ENCODE measurements at places on chromosomes 5 and 9.

GRCh38 chr9:21936161-21936560, 58.0 kb downstream of the CDKN2A start:
- DNase-seq, result no peak

GRCh38 chr9:68851657-68852056, 146.6 kb downstream of the PIP5K1B start:
- no peak for DNase-seq

GRCh38 chr5:131595088-131596033, 39.7 kb downstream of the RAPGEF6 start:
- DNase-seq, result no peak

- DNase-seq, result peak; percentile 33
Observed at GRCh38 chr5:124436294-124436693, 310.1 kb downstream of the ZNF608 start.

DNA sequence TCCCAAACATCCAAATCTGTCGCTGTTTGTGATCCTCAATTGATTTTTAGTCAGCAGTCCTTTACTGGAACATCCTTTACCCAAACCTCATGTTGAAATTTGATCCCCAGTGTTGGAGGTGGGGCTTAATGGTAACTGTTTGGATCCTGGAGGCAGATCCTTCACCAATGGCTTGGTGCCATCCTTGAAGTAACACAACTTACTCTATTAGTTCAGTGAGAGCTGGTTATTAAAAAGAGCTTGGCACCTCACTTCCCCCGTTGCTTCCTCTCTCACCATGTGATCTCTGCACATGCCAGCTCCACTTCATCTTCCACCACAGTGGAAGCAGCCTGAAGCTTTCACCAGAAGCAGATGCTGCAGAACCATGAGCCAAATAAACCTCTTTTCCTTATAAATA, 40.3 kb downstream of the DNAJB5 start:
- DNase-seq, result no peak

DNA sequence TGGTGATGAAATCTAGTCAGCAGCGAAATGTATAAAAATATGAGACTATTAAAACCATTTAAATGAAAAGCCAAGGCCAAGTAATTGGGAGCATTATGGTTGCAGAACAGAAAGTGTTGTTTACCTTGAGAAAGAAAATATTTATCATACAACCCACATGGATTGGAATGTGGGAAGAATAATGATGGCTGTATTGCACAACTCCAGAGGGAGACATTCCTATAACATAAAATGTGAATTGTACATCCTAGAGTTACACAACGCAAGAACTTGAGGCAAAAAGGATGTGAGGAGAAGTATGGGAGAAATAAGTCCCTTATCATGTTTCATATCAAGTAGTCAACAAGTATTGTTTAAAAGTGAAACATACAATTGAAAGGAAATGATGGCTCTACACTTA, 1014.0 kb upstream of the SEMA6A start:
- no peak for DNase-seq

DNA sequence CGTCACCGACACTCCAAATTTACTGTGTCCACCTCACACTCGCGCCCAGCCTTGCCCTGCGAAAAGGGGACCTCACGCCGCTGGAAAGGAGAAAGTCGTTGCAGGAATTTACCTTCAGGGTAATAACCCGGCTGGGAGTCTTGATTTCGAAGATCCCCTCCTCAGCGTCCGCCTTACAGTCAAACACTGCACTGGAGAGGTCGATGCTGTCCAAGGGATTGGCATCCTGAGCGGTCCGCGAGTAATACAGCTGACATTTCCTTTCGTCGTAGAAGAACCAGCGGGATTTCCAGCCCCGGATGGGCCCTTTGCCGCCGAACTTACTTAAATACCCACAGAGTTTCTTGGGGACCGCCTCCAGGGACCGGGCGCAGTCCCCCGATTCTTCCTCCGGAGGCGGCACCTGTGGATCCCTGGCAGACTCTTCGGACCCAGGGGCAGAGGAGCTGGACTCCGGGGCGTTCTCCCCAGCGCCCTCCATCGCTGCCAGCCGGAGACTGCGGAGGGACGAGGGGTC, 330 bp downstream of the TBC1D2 start:
- DNase-seq, result no peak

DNA sequence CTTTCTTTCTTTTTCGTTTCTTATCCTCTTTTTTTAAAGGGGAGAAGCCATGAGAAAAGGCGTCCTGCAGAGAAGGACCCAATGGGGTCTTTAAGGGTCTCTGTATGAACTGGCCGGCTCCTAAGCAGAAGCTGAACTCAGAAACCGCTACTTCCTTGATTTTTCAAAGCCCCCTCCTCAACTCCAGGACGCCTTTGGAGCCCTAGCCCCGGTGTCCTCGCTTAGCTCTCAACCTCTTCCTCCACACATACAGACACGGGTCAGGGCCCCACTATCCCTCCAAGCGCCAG, 8.3 kb downstream of the PAX5 start:
- no peak for DNase-seq

- no peak for DNase-seq
Observed at GRCh38 chr5:146369691-146370090, 31.1 kb downstream of the POU4F3 start.

DNA sequence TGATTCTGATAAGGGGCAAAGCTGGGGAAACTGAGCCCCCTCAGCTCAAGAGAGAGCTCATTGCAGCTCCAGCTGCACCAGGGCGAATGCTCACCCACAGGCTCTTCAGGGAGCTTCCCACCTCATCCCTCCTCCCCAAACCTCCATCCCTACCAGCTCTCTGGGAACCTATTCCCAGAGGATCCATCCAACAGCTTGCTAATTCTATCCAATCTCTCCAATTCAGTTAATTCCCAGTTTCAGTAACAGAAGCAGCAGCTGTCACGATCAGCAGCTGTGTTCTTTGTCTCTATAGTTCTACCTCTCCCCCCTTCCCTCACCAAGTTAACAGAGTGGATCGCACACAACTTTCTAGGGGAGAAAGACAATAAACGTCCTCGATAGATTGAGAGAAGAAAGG, 135.5 kb upstream of the EFNA5 start:
- DNase-seq, result no peak

DNA sequence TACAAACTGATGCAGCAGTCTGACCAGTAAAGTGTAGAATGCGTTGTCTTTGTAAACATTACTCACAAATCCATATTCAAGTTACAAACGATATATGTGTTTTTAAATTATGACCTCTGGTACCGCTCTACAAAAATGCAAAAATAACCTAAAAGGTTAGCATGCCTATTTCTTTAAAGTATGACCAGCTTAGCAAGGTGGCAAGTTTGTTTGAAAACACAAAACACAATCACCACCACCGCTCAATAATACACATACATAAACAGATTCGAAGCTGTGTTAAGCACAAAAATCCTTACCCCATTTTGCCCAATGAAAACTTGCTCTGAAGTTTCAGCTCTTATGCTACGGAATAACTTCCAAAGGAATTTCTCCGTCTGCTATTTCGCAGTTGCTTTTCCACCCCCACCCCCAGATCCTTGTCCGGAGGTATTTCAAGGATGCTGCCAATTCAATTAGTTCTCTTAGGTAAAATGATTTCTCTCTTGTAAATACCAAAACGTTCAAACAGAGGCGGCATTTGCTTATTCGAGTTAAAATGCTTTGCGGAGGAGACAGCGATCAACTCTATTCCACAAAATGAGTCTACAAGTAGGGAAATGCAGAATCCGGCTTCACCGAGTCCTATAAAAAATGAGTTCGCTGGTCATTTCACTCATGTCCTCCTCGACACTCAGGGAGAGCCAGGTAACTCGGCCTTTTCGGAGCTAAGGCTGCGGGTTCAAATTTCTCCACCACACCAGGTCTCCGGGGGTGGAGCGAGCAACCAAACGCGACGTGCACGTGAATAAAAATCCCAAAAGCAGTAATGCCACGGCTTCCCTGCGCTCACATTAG, 1.2 kb downstream of the HOMER1 start:
- DNase-seq, result no peak

GRCh38 chr9:98010445-98010844, 27.3 kb downstream of the ANP32B start:
- DNase-seq, result no peak

DNA sequence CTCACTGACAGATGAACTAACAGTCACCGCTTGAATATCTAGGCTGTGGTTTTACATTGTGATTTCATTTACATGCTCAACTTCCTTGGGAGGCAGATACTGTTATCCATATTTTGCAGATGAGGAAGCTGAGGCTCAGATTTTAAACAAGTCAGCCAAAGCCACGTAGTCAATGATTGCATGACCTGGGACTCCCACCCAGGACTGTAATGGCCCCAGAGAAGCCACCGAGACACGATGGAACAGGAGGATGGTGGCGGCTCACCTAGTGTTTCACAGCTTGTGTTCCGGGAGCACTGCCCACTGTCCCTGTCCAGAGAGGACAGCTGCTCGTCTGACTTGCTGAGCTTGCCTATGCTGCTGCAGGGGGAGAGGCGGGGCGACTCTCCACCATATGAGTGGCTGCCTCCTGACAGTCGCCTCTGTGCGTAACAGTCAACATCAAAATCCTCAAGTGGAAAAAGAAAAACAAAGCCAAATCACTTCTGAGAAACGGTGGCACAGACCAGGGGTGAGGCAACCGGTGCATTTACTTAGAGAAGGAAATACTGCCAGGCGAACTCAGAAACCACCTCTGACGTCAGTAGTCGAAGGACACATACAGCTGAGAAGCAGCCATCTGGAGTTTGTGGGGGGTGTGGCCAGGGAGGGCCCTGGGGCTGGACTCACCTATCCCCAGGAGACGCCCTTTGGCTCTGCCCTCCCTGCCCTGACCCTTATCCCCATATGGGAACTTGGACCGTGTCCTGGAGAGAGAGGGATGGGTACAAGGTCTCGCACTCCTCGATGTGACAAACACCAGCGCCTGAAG, 82.5 kb downstream of the PRRT1B start:
- no peak for DNase-seq

DNA sequence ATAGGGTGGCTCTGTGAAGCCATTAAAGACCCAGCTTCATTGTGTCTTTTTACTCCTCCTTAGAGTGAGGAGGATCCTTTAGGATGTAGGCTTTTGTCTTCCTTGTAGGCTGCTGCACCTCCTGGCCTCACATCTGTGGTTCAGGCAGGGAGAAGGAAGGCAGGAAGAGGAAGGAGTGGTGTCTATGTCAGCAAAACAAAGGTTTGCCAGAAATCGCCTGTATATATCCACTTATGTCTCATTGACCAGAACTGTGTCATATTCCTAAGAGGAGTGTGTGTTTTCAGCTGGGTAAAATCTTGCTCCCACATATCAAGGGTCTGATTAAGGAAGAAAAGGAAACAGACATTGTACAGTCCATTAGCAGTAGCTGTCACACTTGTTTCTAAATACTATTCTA, 213.8 kb downstream of the ARHGAP26 start:
- DNase-seq, result no peak

DNA sequence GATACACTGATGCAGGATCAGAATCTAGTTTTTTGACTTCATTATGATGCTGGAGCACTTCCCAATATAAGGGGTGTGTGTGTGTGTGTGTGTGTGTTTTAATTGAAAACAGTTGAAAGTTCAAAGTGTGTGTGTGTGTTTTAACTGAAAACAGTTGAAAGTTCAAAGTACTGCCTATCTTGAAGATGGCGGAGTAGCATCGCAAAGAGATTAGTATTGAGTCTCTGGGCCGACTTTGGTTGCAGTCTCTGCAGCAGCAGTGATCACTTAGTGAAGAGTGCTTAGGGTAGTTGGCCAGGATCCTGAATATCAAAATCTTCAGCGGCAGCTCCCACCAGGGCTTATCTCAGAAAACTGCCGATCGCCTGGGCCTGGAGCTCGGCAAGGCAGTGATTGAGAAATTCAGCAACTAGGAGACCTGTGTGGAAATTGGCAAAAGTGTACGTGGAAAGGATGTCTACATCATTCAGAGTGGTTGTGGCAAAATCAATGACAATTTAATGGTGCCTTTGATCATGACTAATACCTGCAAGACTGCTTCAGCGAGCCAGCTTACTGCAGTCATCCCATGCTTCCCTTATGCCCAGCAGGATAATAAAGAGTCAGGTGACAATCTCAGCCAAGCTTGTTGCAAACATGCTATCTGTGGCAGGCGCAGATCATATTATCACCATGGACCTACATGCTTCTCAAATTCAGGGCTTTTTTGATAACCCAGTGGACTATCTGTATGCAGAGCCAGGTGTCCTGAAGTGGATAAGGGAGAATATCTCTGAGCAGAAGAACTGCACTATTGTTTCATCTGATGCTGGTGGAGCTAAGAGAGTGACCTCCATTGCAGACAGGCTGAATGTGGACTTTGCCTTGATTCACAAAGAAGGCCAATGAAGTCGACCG, 7.3 kb upstream of the SCAI start:
- DNase-seq, result no peak

DNA sequence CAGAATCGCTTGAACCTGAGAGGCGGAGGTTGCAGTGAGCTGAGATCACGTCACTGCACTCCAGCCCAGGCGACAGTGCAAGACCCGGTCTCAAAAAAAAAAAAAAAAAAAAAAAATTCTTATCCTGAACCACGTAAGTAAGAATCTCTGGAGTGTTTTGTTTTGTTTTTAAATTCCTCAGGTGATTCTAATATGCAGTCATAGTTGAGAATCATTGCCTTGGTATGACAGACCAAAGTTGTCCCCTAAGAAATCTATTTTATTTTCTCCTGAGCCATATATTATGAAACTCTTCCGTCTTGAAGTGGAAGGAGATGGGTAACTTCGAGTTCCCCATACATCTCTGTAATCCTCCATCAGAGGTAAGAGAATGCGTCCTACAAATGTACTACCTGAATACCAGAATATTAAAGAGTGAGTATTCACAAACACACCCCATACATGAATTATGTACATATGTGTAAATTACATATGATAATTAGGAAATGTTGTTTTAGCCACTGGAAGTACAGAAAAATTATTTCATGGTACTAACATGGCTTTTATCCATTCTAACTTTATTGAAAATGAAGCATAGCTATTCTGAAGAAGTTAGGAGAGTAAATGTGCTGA, 26.7 kb upstream of the SVEP1 start:
- no peak for DNase-seq

DNA sequence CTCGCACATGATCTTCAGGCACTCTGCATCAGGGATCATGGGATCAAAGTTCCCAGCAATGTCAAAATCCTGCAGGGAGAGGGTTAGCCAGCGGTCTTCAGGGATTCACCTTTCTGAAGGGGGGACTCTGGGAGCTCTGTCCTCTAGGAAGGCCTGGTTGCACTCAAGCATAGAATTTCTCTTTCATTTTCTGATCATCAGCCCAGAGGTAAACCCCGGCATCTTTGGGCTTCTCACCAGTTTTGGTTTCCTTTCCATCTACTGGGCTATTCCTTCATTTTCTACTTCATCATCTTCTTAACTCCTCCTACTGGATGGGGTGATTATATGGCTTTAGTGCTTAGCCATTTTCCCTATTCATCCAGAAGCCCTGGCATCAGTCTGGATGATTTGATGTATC, 4.6 kb upstream of the DND1 start:
- DNase-seq, result no peak

DNA sequence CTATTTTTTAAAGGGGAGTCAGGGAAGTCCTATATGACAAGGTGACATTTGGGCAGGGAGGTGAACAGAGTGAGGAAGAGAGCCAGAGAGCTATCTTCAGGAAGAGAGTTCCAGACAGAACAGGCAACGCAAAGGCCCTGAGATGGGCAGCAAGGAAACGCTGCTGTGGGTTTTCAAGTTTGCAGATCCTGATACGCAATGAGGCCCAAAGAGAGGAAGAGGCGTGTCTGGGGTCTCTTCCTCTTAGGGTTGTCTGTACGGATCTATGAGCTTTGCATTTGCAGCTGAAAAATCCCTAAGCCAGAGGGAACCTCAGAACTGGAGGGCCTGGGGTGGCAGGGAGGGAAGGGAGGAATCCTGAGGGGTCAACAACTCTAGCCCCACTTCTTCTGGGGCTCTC, 13.6 kb downstream of the FAT2 start:
- DNase-seq, result no peak
